ENCODE measurements at places on chromosomes 6 and 20. TPM values are rescaled to one million over a fixed set of nuclear protein-coding genes. Genes with fewer than 3 reads are reported as not detected.

DNA sequence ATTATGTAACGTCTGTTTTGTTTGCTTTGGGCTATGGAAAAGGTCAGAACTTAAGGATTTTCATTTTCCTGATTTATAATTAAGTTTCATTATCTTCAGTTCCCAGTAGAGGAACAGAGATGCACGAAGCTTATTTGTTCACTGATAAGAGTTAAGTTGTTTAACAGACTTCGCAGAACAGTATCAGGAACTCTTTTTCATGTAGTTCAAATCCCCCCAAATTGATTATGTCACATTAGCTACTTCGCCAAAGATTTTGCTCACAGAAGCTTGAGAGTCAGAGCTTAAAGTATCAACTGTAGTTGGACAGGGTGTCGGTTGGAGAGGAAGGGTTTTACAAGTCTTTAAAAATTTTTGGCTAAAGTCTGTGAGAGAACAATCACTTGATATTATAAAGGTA, 43.4 kb downstream of the ZHX3 start:
- H3K27ac ChIP-seq: no peak overlapping the region
- no peak for DNase-seq
- H3K36me3 ChIP-seq: no peaks in the 10 kb centered on the region
- no peaks in the 10 kb centered on the region for H3K4me1 ChIP-seq
- no peak overlapping the region for H3K4me3 ChIP-seq

- H3K4me3 ChIP-seq: no peak overlapping the region
- no peaks in the 10 kb centered on the region for H3K36me3 ChIP-seq
- H3K27me3 ChIP-seq: no peaks in the 10 kb centered on the region
- DNase-seq: no peak
These were observed 210.1 kb upstream of the HDDC2 start for GRCh38 chr6:125511809-125512396.

- H3K4me3 ChIP-seq: no peak overlapping the region
- no peaks in the 10 kb centered on the region for H3K4me1 ChIP-seq
- no peaks in the 10 kb centered on the region for H3K27me3 ChIP-seq
- peaks cover 22% of the 10 kb centered on the region for H3K36me3 ChIP-seq
- H3K27ac ChIP-seq: no peak overlapping the region
These were observed 14.8 kb downstream of the SLC17A5 start for GRCh38 chr6:73639040-73639439.

DNA sequence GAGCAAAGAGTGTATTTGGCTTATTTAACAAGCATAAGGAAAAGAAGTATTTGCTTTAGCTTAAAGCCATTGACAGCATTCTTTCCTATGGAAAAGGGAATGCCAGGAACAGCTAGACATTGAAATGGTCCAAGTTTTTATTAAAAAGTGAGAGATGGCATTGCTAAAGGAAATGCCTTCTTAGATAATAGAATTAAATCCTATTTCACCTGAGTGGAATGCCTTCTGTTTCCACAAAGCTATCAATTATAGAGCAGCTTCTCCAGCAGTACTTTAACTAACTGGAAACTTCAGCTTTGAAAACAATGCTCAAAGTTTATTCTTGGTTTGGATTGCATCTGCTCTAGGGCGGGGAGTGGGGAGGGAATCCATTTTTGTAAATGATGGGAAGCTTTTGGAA, 85.1 kb upstream of the CNKSR3 start:
- no peaks in the 10 kb centered on the region for H3K27me3 ChIP-seq
- no peak for DNase-seq
- H3K36me3 ChIP-seq: no peaks in the 10 kb centered on the region

DNA sequence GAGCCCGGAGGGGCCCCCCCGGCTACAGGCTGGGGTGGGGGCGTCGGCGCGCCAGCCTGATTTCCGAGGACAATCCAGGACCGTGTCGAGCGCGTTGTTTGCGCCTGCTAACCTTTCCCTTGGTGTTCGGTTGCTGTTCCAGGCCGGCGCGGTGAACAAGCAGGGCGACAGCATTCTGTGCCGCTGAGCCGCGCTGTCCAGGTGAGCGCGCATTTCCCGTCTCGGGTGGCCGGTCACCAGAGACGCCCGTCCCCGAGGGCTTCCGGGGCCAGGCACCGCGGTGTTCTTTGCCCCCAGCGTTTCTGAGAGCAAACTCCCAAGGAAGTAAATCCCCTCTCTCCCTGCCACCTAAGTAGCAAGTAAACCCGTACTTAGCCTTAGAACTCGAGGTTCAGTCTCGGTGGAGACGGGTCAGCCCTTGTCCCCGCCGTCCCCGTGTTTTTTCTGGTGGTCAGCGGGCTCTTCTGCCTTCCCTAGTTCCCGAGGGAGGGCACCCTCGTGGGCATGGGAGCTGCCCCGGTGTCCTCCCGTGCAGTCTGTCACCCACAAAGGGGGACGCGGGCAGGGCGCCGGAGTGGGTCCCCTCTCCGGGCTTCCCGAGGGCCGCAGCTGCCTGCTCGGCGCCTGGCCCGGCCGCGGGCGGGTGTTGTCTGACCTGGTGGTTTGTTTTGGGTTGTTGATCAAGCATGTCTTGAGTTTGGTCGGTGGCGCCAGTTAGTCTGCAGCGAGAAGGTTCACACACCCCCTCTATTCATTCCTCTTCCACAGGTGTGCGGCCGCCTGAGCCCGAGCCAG, 1.5 kb downstream of the ID4 start:
- H3K4me3 ChIP-seq: peak overlapping the region; percentile 65
- peak; percentile 41 for DNase-seq
- H3K36me3 ChIP-seq: no peaks in the 10 kb centered on the region
- H3K27me3 ChIP-seq: no peaks in the 10 kb centered on the region
- H3K4me1 ChIP-seq: no peaks in the 10 kb centered on the region
- peak overlapping the region; percentile 94 for H3K27ac ChIP-seq

GRCh38 chr6:68710496-68710895, 75.4 kb downstream of the ADGRB3 start:
- H3K27ac ChIP-seq: no peak overlapping the region
- no peaks in the 10 kb centered on the region for H3K4me1 ChIP-seq
- no peak for DNase-seq
- no peaks in the 10 kb centered on the region for H3K36me3 ChIP-seq
- H3K27me3 ChIP-seq: no peaks in the 10 kb centered on the region

DNA sequence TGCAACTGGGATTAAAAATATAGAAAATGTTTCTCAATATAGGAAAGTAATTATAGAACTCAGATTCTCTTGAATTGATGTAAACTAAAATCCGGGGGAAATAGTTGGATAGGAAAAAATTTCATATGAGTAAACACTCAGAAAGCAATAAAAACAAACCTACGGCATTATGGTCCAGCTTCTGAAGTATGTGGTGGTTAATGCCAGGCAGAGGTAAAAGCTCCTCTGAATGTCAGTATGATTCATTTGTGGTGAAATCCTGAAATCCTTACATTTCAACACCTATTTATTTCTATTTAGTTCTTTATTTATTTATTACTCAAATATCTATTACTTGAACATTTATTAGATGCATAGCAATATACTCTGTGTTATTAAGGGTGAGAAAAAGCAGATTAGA, 145.1 kb downstream of the RIMS1 start:
- H3K27me3 ChIP-seq: no peaks in the 10 kb centered on the region
- H3K27ac ChIP-seq: no peak overlapping the region
- H3K4me3 ChIP-seq: no peak overlapping the region
- no peak for DNase-seq

- no peak for DNase-seq
- H3K27ac ChIP-seq: peak overlapping the region; percentile 56
- H3K36me3 ChIP-seq: peaks cover 5% of the 10 kb centered on the region
- peaks cover 65% of the 10 kb centered on the region for H3K4me1 ChIP-seq
These were observed 51.5 kb upstream of the EPB41L1 start for GRCh38 chr20:36102809-36103596.

- DNase-seq: no peak
- H3K27me3 ChIP-seq: peaks cover 16% of the 10 kb centered on the region
These were observed 3.2 kb upstream of the PPP1R3G start for GRCh38 chr6:5081955-5082354.

GRCh38 chr6:155327326-155328073, 13.2 kb upstream of the TFB1M start:
- DNase-seq: peak; percentile 67
- no peak overlapping the region for H3K27ac ChIP-seq
- H3K36me3 ChIP-seq: no peaks in the 10 kb centered on the region
- no peaks in the 10 kb centered on the region for H3K4me1 ChIP-seq
- H3K27me3 ChIP-seq: no peaks in the 10 kb centered on the region

DNA sequence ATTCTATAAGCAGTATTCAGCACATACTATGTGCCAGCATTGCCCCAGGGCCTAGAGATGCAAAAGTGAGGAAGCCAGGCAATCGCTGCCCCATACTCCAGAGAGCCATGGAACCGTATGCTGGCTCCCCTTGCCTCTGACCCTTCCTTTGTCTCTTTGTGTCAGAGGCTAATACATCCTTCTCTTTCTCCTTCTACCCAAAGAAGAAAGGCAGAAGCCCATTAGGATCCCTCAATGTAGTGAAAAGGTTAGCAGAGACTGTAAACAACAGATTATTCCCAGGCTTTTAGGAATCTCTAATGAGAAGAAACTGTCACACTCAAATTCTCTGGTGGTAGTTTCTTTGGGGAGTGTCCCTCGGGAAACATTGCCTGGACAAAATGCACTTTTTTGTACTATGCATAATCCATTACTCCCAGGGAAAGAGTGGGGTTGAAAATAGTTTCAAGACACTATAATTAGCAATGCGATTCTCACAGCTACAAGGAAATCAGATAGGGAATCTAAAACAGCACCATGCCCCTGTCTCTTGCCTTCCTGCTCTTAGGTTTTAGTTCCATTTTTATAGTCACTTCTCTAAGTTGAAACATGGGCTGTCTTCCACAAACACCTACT, 325.2 kb upstream of the CNR1 start:
- no peaks in the 10 kb centered on the region for H3K36me3 ChIP-seq
- no peaks in the 10 kb centered on the region for H3K27me3 ChIP-seq
- no peaks in the 10 kb centered on the region for H3K4me1 ChIP-seq
- no peak overlapping the region for H3K27ac ChIP-seq
- DNase-seq: no peak
- H3K4me3 ChIP-seq: no peak overlapping the region

GRCh38 chr6:11718463-11718862, 60.1 kb downstream of the ADTRP start:
- no peak overlapping the region for H3K27ac ChIP-seq
- H3K4me1 ChIP-seq: no peaks in the 10 kb centered on the region
- no peaks in the 10 kb centered on the region for H3K27me3 ChIP-seq
- no peak overlapping the region for H3K4me3 ChIP-seq
- no peak for DNase-seq

- no peaks in the 10 kb centered on the region for H3K4me1 ChIP-seq
- H3K27ac ChIP-seq: no peak overlapping the region
- no peaks in the 10 kb centered on the region for H3K27me3 ChIP-seq
- no peak overlapping the region for H3K4me3 ChIP-seq
- H3K36me3 ChIP-seq: no peaks in the 10 kb centered on the region
- DNase-seq: no peak
These were observed 24.8 kb downstream of the E2F3 start for GRCh38 chr6:20426177-20427082.

DNA sequence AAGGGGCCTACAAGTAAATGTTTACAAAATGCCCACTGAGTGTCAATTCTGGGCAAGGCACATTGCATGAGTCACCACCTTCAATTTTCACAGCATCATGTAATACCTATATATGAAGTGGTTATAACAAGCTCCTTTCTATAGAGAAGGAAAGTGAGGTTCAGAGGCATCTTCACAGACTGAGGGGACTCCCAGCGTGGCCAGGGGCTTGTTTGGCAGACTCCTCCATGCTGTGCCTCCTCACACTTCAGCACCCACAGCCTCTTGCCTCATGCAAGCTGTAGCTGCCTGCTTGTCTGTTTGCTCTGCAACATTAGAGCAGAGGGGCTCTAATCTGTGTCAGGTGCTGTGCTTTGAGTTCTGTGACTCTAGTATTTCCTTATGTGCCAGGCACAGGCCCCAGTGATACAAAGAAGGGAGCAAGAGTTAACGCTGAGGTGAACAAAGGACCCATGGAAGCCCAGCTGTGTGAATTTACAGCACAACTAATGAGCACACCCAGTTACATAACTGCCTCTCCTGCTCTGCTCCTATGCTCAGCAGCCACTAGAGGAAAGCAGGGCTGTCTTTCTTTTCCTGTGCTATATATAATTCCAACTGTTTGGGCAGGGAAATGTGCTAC, 72.3 kb downstream of the ZHX3 start:
- H3K27ac ChIP-seq: no peak overlapping the region
- H3K4me3 ChIP-seq: no peak overlapping the region
- H3K4me1 ChIP-seq: peaks cover 9% of the 10 kb centered on the region

The COL9A3 gene
- polyA plus RNA-seq: 5.1 TPM

The TCP11 gene
- not detected for polyA plus RNA-seq

The COL21A1 gene
- not detected for polyA plus RNA-seq

The NT5DC1 gene
- polyA plus RNA-seq: 28.6 TPM

The NKAPL gene
- polyA plus RNA-seq: 0.81 TPM

The HEY2 gene
- polyA plus RNA-seq: 3.8 TPM

The TNF gene
- 0.59 TPM for polyA plus RNA-seq

The SRSF12 gene
- not detected for polyA plus RNA-seq

The ULBP2 gene
- 0.30 TPM for polyA plus RNA-seq
